ENCODE measurements at places on chromosomes 13 and 19.

- no peak for DNase-seq
These were observed 150.3 kb downstream of the KATNAL1 start for GRCh38 chr13:30156826-30157615.

- DNase-seq = no peak
These were observed 518 bp downstream of the KLF2 start for GRCh38 chr19:16325161-16325527.

DNA sequence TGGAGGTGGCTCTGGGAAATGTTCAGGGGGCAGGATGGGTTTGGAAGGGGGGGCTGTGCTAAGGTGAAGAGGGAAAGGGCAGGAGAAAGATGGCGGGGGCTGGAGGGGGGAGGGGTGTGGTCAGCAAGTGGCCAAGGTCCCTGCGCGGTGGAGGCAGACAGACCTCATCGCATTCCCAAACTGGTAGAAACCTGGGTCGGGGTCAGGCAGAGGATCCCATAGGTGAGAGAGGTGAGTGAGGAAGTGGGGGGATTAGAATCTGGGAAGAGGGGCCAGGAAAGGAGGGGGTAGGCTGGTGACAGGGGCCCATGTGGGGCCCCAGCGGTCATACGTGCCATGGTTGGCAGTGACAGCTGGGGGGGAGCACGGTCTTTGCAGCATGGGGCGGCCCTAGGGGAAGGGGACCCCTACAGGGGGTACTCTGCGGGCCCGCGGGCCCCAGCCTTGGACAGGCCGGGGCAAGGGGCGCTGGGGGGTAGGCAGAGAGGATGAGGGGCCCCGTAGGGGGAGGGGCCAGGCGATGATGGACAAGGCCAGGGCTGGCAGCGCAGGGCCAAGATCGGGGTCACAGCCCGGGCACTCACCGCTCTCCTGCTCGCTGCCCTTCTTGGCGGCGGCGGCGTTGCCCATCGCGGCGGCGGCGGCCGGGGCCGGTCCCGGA, 514 bp downstream of the PRKACA start:
- DNase-seq = no peak

DNA sequence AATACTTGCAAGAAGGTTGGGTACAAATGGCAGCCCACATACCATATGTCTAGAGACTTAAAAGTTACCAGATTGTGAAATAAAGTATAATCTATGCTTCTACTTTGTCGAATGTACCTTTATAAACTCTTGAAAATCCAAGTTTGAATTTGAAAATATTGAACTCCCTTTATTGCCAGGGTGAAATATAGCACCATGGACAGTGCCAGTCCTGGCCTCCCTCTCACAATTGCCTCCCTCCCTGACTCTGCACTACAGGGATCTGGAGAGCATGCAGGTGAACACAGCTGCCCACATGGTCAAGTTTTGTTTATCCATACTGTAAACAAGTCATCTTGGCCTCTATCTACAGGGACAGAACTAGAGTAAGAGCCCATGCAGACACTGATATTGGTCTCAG, 394.1 kb upstream of the SLITRK6 start:
- peak; percentile 4 for DNase-seq

DNA sequence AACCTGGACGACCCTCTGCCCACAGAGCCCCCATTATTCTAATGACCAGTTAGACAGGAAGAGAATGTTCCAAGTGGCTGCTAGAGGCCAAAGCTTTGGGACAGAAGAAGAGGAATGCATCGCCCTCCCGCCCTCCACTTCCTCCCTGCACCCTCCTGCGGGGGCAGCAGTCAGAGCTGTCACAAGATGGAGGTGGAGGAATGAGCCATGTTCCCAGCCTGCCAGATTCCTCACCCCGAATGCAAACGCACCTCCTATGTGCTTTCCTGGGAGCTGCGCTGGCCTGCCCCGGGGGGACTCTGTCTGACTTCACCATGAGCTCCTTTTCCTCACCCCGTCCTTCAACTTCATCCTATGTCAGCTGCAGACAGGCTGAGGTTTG, 1.7 kb downstream of the YJEFN3 start:
- peak; percentile 48 for DNase-seq

DNA sequence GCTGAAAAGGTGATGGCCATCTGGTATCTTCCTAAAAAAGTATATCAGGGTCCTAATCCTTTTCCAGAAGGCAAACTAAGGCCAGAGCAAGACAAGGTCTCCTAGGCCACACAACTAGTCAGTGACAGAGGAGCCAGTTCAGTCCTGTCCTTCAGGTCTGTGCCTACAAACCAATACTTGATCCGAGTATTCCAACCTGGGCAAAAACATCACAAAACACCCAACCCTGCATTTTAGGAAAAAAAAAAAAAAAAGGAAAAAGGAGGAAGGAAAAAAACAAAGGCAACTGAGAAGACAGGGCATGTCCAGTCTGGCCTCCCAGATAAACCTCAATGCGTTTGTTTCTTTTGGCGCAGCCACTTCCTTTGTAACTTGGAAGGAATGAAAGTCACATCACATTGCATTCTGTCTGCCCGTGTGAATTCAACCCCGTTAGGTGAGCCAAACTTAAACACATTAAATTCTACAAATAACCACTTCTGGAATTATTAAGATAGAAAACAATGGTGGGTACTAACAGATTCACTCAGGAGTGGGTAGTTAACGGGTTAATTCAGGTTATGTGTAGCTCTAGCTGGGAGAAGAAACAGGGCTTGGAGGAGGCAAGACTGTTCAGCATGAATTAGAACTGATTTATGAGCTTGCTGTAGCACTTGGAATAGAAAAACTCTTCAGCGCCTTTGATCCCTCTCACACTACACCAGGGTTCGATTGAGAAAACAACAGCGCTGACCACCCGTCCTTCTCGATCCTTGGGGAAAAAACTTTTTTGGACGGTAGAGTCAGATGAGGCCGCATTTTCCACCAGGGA, 43.0 kb upstream of the HNRNPA1L2 start:
- peak; percentile 67 for DNase-seq

- DNase-seq = no peak
These were observed 8.3 kb downstream of the PGLYRP1 start for GRCh38 chr19:46014534-46014933.

- DNase-seq = peak; percentile 57
These were observed 22.2 kb downstream of the RASA3 start for GRCh38 chr13:114110091-114110829.

GRCh38 chr13:108437496-108437895, 168.0 kb downstream of the TNFSF13B start:
- peak; percentile 39 for DNase-seq

GRCh38 chr19:16896146-16897028, 7.6 kb downstream of the F2RL3 start:
- no peak for DNase-seq

All from choroid plexus epithelial cell (primary cell).